T-helper 9 cell (primary cell): ENCODE measurements at places on chromosomes 7 and 10.

GRCh38 chr7:23955145-23955544, 245.1 kb downstream of the STK31 start:
- no peak for DNase-seq

DNA sequence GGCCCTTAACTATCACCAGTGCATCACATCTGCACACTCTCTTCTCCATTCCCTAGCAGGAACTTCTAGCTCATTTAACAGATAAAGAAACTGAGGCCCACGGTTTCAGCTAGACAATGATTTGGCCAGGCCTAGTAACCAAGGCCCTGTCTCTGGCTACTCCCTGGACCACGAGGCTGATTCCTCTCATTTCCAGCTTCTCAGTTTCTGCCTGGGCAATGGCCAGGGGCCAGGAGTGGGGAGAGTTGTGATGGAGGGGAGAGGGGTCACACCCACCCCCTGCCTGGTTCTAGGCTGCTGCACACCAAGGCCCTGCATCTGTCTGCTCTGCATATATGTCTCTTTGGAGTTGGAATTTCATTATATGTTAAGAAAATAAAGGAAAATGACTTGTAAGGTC, 13.5 kb downstream of the AQP1 start:
- DNase-seq, result no peak

- no peak for DNase-seq
Observed at GRCh38 chr10:50552308-50552707, 71.4 kb downstream of the SGMS1 start.

- no peak for DNase-seq
Observed at GRCh38 chr10:234708-235406, 99.6 kb downstream of the ZMYND11 start.

- DNase-seq, result no peak
Observed at GRCh38 chr10:99945263-99945662, 64.5 kb downstream of the DNMBP start.
